ENCODE measurements at places on chromosomes 12 and 14.

DNA sequence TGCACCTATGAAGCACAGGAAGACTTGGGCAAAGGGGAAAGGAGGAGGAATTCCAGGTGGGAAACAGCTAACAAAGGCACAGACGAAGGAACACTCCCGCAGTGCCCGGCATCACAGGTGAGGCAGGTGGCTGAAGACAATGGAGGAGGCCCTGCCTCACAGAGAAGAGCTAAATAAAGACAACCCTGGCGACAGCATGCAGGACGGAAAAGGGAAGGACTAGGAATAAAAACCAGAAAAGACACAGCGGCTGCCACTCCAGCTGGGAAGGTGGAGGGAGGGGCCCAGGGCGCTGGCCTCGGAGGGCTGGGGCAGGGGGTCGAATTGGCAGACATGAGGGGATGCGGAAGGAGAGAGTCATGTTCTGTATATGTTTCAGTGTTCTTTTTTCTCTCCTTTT is 43.0 kb upstream of the ANO2 start:
- DNase-seq = no peak

DNA sequence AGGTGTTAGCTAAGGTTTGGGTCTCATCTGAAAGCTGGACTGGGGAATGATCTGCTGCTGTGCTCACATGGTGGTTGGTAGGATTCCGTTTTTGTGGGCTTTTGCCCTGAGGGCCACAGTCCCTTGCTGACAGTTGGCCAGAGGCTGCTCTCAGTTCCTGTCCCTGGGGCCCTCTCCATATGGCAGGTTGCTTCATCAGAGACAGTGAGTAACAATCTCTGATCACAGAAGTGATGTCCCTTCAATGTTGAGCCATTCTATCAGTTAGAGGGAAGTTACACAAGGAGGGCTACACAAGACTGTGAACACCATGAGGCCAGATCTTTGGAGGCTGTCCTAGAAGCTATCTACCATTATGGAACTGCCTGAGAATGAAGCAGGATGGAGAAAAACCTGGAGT is 137.2 kb downstream of the AACS start:
- no peak for DNase-seq

GRCh38 chr12:23756416-23756815 is 193.1 kb downstream of the SOX5 start:
- no peak for DNase-seq

DNA sequence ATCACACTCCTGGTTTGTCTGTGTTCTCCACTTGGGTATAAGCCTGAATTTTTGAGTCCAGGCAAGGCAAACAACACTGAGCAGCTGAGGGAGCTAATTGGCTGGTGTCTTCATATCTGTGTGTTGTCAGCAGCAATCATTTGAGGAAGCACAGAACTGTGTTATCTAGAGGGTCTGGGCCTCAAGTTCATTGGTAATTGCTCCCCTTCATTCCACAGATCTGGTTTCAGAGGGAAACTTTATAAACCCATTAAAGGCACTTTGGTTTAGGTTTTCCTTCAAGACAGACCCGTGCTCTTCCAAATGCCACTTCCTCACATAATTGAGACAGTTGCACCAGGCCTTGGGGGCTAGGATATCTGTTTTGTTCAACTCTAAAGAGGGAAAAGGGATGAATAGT is 5.6 kb downstream of the DACT1 start:
- no peak for DNase-seq

DNA sequence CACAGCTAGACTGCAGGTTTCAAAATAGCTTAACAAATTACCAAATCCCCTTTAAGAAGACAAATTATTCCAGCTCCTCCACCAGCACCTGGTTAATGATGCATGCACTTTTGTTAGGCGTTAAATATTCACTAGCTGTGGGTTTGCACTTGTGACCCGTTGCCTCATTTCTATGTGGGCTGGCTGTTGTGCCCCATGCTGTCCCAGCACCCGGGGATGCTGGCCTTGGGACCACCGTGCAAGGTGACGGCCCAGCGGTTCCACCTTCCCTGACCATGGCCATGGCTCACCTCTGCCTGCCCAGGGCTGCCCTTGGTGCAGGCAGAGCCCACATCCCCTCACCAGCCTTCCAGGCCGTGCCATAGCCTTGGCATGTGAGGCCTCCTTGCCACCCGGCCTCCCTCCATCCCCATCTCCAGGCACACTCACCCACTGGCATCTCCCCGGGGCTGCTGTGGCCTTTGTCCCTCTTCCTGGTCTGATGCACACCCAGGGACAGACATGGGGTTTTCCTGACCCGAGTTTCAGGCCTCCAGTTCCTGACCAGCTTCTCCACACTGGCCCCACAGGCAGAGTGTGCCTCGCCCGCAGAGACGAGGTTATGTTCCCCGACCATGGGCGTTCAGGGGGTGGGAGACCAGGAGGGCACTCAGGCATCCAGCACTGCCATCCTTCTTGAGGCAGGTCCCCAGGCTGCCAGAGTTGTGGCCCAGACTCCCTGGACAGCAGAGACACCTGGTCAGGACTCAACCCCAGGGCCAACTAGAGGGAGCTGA is 20.3 kb upstream of the C14orf180 start:
- DNase-seq = no peak

- no peak for DNase-seq
These were observed 43.5 kb upstream of the NCOR2 start for GRCh38 chr12:124610629-124611558.

DNA sequence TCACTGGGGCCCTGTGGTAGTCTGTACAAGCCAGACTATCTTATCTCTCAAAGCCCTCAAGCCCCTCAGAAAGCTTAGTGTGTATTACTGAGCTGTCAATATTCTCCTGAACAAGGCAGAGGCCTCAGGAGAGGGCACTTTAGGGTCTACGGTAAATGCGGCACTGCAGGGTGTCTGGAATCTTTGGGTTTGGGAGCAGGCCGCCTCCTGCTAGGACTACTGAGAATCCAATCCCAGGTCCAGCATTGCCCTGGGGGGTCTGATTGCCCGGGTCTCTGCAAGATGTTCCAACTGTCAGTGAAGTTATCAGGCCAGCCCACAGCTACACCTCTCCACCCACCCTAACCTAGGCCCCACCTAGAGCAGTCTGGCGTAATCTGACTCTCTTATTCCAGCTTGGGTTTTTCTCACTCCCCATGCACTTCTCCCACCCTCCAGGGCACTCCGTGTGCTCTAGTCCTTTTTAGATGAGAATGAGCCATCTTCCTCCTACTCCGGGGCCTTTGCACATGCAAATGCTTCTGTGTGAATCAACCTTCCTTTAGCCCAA is 4.3 kb upstream of the ZFP36L1 start:
- DNase-seq = peak; percentile 52

DNA sequence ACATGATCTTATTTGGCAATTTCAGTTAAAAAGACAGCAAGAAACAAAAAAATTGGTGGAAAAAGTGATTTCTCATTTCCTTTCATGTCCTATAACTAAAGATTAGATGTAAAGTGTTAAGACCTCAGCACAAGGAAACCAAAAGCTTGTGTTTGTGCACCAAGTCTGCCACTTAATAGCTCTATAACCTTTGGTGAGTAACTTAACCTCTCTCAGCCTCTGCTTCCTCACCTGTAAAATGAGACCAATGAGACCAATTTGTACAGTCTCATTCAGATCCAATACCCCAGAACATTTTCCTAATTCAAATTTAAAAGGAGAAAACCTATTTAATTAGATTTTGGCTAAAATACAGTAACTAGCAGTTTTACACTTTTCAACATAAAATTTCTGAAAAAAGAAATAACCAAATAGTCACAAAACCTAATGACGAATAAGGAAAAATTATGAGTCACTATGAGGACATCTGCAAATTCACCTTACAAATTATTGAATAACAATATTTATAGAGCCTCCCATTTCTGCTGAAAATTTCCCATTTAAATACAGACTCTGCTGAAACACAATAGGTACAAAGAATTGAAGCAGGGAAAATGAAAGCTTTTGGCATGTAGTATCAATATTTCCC is 71.1 kb downstream of the EPS8 start:
- DNase-seq = no peak

DNA sequence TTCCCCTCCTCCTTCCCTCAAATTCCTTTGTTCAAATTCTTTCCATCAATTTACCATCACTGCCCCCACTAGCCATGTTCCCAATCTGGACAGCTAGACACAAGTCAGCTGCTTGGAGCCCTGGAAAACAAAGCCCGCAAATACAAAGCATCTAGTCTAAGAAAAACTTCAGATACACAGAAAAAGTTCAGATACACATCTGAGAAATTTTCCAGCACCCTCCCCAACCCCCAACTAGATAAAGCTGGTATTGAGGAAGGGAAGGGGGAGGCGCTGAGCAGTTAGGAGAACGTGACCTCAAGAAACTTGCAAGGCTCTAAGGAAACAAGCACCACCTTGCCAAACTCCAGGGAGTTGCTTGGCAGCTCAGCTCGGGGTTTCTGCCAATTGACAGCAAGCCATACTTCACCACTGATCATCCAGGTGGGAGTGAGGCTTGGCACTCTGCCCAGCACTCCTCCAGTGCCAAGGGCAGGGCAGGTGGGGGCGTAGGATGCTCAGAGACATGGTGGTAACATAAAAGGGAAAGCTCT is 5.1 kb upstream of the CNIH1 start:
- no peak for DNase-seq

- DNase-seq = no peak
These were observed 3.1 kb upstream of the IGF1 start for GRCh38 chr12:102483466-102483865.

GRCh38 chr12:53115891-53116648 is 12.8 kb downstream of the SOAT2 start:
- DNase-seq = no peak

GRCh38 chr14:69695322-69696203 is 71.4 kb upstream of the SRSF5 start:
- DNase-seq = no peak

DNA sequence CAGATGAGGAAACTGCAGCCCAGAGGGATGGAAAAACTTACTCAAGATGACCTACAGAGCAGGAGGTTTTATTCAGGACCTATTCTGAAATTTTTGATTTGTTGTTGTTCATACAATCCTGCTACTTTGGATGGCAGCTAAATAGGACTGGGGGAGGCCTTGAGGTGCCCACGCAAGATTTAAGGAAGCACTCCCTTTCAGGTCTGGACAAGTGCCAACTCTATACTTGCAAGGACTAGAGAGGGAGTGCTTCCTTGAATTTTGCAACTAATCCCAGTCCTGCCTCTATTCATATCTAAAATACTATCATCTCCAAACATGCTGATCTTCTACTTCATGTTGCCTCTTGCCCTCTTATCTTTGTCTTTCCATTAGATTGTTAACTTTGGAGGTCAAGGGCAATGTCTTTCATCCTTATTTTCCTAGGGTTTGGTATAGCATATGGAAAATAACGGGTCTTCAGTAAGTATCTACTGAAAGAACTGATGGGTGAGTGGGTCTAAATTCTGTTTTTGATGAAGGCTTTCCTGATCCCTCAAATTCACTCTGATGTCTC is 28.6 kb upstream of the PPM1H start:
- no peak for DNase-seq

DNA sequence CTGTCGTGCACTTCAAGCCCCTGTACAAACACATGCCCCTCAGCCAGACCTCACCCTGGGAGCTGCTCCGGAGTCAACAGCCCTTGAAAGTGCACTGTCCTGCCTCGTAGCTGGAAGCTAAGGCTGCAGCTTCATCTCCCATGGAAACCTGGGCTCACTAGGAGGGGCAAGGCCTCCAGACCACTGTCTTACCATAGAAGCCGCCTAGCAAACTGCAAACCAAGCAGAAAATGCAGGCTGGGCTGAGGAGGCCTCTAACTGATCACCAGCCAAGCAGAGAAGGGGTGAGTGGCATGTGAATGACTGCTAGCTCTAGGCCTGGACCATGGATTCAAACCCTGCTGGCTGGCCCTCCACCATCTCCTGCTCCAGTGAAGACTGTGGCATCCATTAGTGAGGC is 340.2 kb downstream of the CACNA1C start:
- no peak for DNase-seq

GRCh38 chr12:74169607-74170006 is 368.0 kb upstream of the ATXN7L3B start:
- DNase-seq = no peak

- DNase-seq = no peak
These were observed 43.0 kb upstream of the SYCP3 start for GRCh38 chr12:101782273-101782731.

DNA sequence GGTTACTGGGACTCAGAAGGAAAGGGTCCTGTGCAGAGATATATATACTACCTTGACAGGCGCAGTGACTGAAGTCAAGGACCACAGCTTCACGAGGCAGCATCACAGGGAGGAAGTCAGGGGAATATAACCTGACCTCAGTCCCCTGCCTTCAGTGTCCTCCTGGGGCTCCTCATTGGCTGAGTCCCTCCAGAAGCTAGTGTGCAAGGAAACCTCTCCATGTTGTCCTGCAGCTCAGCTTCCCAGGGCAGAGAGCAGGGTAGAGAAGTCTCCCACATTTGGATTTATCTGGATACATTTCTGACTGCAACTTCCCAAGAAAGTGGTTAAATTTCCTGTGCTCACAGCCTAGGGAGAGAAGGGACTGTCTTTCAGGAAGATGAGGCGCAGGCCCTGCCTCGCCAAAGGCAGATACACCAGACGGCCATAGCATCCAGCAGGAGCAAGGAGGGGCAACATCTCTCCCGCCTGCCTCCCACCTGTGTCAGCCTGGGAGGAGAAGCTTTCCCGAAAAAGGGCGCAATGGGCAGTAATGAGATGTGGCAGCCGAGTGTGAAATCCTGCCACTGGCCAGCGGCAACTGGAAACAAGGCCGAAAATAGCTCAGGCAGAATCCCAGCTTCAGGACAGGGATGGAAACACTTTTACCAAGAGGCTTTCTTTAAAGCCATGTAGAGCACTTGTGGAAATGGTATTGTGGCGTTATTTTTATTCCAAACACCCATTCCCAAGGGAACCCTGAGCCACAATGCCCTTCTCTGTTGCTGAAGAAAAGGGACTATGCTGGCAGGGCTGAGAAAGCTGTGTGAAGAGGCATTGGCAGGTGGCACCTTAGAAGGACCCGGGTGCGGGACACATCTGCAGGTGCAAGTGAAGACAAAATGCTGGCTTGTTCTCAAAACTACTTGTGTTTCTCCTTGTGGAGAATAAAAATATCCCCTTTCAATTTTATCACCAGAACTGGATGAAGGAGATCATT is 54.9 kb upstream of the HIF1A start:
- DNase-seq = no peak

DNA sequence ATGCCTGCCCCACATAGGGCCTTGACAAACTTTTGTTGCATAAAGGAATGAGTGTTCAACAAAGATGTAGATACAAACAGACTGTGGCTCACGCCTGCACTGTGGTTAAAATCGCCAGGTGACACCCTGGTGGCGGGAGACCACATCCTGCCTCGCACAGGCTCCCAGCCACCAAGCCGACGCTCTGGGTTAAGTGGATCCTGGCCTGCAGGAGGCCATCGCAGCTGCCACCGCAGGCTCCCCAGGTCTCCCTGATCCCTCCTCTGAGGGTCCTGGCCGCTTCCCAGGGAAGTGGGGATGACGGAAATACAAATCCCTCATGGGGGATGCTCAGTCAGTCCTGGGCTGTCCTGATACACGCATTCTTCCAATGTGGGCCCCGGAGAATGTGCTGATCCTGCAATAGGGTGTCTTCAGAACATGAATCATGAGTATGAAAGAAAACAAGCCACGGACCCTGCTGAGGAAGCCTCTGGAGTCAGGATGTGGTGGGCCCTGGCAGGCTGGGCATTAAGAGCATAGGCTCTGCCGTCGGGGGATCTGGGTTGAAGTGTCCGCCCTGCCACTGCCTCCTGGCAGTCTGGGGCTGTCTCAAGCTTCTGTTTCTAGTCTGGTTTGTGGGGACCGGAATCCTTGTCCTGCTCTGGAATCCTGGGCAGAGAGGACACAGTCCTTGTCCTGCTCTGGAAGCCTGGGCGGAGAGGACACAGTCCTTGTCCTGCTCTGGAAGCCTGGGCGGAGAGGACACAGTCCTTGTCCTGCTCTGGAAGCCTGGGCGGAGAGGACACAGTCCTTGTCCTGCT is 53.5 kb upstream of the BEGAIN start:
- DNase-seq = no peak

Measured in right atrium auricular region (tissue), 2 donors.